ENCODE measurements at places on chromosomes 11 and 22. TPM values are rescaled to one million over a fixed set of nuclear protein-coding genes. Genes with fewer than 3 reads are reported as not detected.

The MRGPRF gene
- total RNA-seq: 12.3 TPM

The FOLR1 gene
- total RNA-seq: not detected

The MFNG gene
- 13.4 TPM for total RNA-seq

The GRIK4 gene
- total RNA-seq: not detected

The MS4A15 gene
- not detected for total RNA-seq

The TRIM22 gene
- total RNA-seq: 35.9 TPM

The JAML gene
- 2.8 TPM for total RNA-seq

The RTN4R gene
- 0.68 TPM for total RNA-seq

The ADORA2A gene
- 1.0 TPM for total RNA-seq

The LIF gene
- 0.82 TPM for total RNA-seq

The SPATA19 gene
- not detected for total RNA-seq

The C1QTNF5 gene
- total RNA-seq: 30.4 TPM

The OR2AT4 gene
- total RNA-seq: not detected

The FZD4 gene
- 333 TPM for total RNA-seq

The SPTBN2 gene
- total RNA-seq: 7.7 TPM

The BEST1 gene
- total RNA-seq: 11.3 TPM

The NAALADL1 gene
- total RNA-seq: 2.9 TPM

The MYEOV gene
- total RNA-seq: 23.6 TPM

The ACR gene
- total RNA-seq: not detected

The IRAG1 gene
- 5.5 TPM for total RNA-seq

The INS gene
- not detected for total RNA-seq

The OR51B2 gene
- not detected for total RNA-seq

The SAA1 gene
- total RNA-seq: 72.0 TPM

The ABTB2 gene
- 1.9 TPM for total RNA-seq

The IGSF9B gene
- total RNA-seq: 1.0 TPM

The CLMP gene
- total RNA-seq: 201 TPM

The FGF4 gene
- not detected for total RNA-seq

The HPX gene
- total RNA-seq: not detected

The ANGPTL5 gene
- total RNA-seq: 4.2 TPM

The NPTXR gene
- 2.4 TPM for total RNA-seq

The NXPE2 gene
- not detected for total RNA-seq

The KRTAP5-4 gene
- total RNA-seq: not detected

The SAA4 gene
- not detected for total RNA-seq

The HMOX1 gene
- 17.6 TPM for total RNA-seq

The ALX4 gene
- total RNA-seq: not detected

The ANO1 gene
- total RNA-seq: 8.7 TPM

The ADAMTS8 gene
- total RNA-seq: not detected

The SVIP gene
- total RNA-seq: 9.6 TPM

The VSIG2 gene
- not detected for total RNA-seq

The RASGRP2 gene
- 6.8 TPM for total RNA-seq

The DTX4 gene
- total RNA-seq: 7.9 TPM

The KCNK4 gene
- not detected for total RNA-seq

The CHRNA10 gene
- total RNA-seq: 0.66 TPM

The MS4A6E gene
- total RNA-seq: 3.1 TPM

The SCUBE1 gene
- 0.66 TPM for total RNA-seq

The C11orf97 gene
- not detected for total RNA-seq

The CARD18 gene
- total RNA-seq: not detected

The FOLR2 gene
- 140 TPM for total RNA-seq

The ARHGAP8 gene
- 1.3 TPM for total RNA-seq

The MCHR1 gene
- total RNA-seq: 0.22 TPM

The KDELR3 gene
- total RNA-seq: 21.4 TPM

Data from subcutaneous adipose tissue (tissue), 4 donors.